ENCODE measurements at places on chromosomes 7 and 10. TPM values are rescaled to one million over a fixed set of nuclear protein-coding genes. Genes with fewer than 3 reads are reported as not detected.
A peak's percentile ranks its signal among the peaks of the same experiment; 100 is the strongest.

The ZNF736 gene
- total RNA-seq: 3.8 TPM

The ASB15 gene
- total RNA-seq: not detected

The CHAT gene
- not detected for total RNA-seq

The MEIG1 gene
- total RNA-seq: not detected

- H3K4me1 ChIP-seq: peaks cover 23% of the 10 kb centered on the region
- DNase-seq: no peak
- no peaks in the 10 kb centered on the region for H3K27me3 ChIP-seq
- no peak overlapping the region for H3K4me3 ChIP-seq
- H3K27ac ChIP-seq: peak overlapping the region; percentile 68
Measured at GRCh38 chr10:102770108-102770482, 26.3 kb downstream of the WBP1L start.

DNA sequence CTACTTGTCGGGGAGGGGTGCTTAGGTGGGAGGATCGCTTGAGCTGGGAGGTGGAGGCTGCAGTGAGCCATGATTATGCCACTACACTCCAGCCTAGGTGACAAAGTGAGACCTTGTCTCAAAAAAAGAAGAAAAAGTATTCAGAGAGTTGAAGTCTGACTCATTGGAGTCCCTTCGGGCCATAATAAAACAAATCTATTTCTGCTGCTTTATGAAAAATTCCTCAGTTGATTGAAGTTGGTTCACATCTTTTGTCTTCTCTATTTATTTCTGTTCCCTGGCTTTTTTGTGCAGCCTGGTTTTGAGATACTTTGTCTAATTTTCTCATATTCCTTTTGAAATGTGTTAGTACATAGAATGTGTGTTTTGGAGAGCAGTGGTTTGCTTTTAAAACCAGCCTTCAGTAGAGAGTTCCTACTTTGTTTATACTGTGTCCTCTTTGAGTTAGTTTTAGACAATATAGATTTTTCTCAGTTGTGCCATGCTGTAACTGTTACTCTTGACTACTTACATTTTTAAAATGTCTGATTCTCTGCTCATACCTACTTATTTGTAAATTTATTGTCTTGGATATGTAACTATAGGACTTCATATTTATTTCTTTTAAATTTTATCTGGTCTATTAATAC, 36.7 kb downstream of the LUC7L2 start:
- H3K4me3 ChIP-seq: no peak overlapping the region
- no peaks in the 10 kb centered on the region for H3K27me3 ChIP-seq
- no peak overlapping the region for H3K27ac ChIP-seq
- peaks cover 23% of the 10 kb centered on the region for H3K36me3 ChIP-seq

DNA sequence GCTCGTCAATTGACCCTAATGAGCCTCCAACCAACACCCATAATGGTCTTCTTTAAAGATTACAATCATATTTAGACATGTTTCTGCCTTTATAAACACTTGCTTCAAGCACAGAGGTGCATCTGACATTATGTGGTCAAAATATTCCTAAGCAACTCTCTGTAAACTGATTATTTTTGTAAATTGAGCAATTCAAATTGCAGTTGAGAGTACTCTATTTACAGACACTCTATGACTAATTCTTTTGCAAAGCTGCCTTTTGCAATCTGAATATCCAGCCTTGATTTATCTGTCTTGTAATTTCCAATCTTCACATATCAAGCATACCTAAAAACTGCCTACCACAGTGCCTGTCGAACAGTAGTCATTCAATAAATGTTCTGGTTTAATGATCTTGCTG, 112.0 kb downstream of the PDE1C start:
- peak; percentile 42 for DNase-seq
- no peaks in the 10 kb centered on the region for H3K36me3 ChIP-seq
- H3K4me1 ChIP-seq: no peaks in the 10 kb centered on the region
- H3K27me3 ChIP-seq: no peaks in the 10 kb centered on the region
- no peak overlapping the region for H3K27ac ChIP-seq

DNA sequence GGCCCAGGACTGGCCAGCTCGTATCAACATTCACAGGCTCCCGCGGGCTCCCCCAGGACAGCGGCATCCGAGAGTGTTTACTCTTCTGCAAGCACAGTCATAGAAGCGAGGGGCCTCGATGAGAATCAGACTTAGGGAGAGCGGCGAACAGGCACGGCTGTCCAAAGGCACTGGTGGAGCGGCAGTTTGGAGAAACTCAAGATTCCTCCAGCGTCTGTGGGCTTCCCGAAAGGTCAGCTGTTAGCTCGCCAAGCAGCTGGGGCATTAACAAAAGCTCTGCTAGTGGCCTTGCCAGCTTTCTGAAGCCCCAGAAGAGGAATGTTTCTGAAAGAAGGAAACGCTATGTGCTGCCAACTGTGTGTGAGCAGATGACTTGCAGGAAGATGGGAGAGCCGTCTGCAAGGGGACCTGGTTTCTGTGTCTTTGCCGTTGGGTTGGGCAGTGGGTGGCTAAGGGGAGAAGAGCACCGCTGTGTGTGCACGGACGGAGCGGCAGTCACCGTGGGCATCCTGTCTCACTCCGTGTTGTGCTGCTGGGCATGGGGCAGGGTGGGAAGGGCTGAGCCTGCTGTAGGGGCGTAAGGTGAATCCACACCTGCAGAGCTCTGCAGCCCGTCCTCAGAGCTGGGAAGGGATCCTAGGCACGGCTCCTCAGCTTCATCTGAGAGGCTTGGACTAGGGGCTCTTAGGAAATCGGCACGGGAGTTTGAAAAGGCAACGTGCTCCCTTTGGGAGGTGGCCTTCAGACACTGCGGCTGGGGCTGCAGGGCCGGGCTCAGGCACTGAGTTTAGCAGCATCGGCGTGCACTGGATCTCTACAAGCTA, 42.1 kb downstream of the AMZ1 start:
- peaks cover 12% of the 10 kb centered on the region for H3K36me3 ChIP-seq
- no peaks in the 10 kb centered on the region for H3K27me3 ChIP-seq

- no peaks in the 10 kb centered on the region for H3K4me1 ChIP-seq
- H3K27ac ChIP-seq: no peak overlapping the region
- H3K27me3 ChIP-seq: peaks cover 4% of the 10 kb centered on the region
- H3K4me3 ChIP-seq: no peak overlapping the region
Measured at GRCh38 chr10:124342136-124342820, 76.4 kb downstream of the OAT start.
